ENCODE measurements at places on chromosomes 2 and 18.

GRCh38 chr2:118675531-118675930, 171.9 kb downstream of the EN1 start:
- DNase-seq, result no peak

DNA sequence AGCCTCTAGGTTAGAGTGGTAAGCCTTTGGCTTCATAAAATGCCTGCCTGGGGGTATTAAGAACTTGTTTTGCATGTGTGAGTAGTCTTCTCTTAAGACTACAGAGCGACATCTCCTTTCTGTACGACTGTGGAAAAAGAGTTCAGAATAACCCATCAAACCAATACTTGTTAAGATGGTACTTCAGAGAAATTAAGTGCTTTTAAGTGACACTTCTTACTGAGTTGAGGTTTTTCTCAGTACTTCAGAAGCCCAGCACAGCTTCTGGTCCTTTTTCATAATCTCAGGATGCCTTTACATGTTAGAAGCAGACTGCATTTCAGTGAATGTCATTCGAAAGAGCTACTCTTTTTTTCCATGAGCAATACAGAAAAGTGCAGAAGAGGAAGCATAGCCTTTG, 10.8 kb downstream of the XRCC5 start:
- no peak for DNase-seq

- no peak for DNase-seq
Measured at GRCh38 chr2:191724015-191724414, 46.1 kb downstream of the NABP1 start.

GRCh38 chr2:17061028-17061427, 395.4 kb upstream of the CYRIA start:
- DNase-seq, result no peak

DNA sequence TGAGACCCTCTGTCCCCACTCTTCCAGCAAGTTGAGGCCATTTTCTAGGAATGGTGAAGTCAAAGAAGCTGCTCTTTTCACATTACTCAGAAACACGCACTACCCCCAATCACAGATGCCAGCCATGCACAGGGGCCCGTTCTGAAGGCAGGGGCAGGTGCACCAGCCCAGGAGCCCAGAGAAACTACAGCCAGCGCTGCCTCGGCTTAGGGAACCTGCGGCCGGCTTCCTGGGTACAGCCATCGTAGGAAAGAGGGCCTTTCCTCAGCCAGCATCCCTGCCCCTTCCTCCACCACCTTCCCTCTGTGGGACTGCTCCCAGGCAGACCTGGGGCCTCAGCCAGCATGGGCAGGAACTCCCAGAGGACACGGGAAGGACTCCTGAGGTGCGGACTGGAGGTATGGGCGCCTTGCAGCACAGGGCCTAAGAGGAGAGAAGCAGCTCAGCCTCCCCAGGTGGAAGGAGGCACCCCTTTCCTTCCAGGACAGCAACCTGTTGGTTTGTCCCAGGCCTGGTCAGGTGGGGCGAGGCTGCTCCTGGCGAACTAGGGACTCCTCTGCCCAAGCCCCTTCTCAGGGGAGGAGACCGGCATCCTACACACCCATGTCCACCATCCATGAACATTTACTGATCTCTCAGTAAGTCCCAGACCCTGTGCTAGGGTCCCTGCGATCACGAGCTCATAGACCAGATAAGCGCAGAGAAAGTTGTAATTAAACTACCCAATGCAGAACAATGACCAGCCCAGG, 99.0 kb upstream of the ID2 start:
- DNase-seq, result no peak

GRCh38 chr2:85768713-85769112, 14.9 kb downstream of the ATOH8 start:
- no peak for DNase-seq

- no peak for DNase-seq
Measured at GRCh38 chr2:54771166-54771885, 47.9 kb downstream of the EML6 start.

DNA sequence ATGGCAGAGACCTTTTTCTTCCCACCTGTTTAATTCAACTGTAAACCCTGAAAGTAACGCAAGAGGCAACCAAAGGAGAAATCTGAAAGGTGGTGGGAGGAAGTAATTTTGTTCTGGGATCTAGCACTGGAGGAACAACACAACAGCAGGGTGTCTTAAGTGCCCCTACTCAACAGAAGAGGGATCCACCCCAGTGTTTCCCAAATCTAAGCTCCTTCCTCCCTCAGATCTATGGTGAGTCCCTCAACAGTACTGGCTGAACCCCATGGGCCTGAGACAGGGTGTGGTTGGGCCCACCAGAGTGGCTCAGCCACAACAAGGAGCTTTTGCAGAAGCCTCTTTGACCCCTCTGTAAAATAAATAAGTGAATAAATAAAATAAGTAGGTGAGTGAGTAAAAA, 790.3 kb downstream of the ERBB4 start:
- no peak for DNase-seq

- no peak for DNase-seq
Measured at GRCh38 chr18:48638896-48639771, 100.3 kb downstream of the CTIF start.

GRCh38 chr2:241695651-241696050, 6.2 kb upstream of the ING5 start:
- DNase-seq, result no peak

GRCh38 chr18:48818329-48819254, 132.2 kb downstream of the SMAD7 start:
- no peak for DNase-seq

- DNase-seq, result no peak
Measured at GRCh38 chr2:20524412-20525040, 77.7 kb downstream of the RHOB start.

GRCh38 chr2:142134911-142135310, 4.1 kb upstream of the LRP1B start:
- DNase-seq, result no peak

GRCh38 chr2:160478660-160479059, 14.9 kb downstream of the RBMS1 start:
- DNase-seq, result no peak

DNA sequence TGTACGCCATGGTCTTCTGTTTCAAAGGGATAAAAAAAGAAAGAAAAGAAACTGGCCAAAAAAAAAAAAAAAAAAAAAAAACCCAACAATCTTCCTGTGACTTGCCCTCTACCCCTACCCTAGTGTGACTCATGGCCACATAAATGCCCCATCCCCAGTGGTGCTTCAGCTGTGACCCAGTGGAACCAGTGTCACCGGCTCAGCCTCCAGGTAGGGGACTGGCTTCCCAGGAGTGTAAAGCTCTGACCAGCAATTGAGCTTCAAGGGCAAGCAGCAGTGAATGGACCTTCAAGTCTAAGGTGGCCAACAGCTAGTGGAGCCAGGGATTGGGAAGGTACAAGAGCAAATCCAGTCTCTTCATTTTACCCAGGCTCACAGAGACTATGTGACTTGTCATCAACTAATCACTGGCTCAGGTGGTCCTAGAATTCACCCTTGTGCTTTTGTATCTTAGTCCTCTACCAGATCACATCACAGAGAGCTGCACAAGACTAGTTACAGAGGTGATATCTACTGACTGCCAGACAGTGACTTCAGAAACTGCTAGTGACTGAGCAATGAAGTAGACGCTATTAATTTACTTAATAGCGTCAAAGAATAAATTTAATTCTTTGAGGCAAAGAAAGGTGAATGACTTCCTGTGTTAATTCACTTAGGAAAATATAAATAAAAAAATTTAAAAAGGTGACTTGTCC, 1.3 kb upstream of the TGFBRAP1 start:
- DNase-seq, result no peak

GRCh38 chr2:134181219-134181618, 72.7 kb upstream of the MGAT5 start:
- DNase-seq, result peak; percentile 75

- DNase-seq, result no peak
Measured at GRCh38 chr2:160836755-160837154, 323.5 kb upstream of the TANK start.

DNA sequence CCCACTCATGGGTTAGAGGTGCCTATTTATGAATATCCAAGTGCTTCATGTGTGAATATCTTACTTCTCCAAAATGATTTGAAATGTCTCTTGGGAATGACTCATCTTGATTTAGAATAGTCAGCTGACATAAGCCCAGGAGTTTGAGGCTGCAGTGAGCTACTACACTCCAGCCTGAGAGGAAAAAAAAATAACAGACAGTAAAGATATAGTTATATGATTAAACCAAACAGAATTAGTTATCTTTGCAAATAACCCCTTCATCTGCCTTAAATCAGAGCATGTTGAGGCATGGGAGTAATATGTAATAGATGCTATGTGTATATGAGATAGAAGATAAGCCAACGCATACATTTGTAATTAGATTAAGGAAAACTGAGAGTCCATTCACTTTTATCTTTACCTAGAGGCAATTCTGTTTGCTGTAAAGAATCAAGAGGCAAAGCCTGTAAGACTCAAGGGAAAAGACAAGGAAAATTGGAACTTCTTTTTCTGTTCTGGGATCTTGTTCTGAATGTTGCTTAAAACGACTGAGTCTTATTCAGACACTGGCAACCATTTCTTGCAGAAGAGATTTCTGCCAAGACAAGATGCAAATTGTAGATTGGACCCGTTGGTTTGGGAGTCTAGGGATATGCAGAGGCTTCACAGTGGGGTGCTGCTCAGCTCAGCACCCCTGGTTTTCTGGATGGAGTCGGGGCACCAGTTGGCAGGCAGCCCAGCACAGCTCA, 104.4 kb downstream of the LIPG start:
- no peak for DNase-seq

DNA sequence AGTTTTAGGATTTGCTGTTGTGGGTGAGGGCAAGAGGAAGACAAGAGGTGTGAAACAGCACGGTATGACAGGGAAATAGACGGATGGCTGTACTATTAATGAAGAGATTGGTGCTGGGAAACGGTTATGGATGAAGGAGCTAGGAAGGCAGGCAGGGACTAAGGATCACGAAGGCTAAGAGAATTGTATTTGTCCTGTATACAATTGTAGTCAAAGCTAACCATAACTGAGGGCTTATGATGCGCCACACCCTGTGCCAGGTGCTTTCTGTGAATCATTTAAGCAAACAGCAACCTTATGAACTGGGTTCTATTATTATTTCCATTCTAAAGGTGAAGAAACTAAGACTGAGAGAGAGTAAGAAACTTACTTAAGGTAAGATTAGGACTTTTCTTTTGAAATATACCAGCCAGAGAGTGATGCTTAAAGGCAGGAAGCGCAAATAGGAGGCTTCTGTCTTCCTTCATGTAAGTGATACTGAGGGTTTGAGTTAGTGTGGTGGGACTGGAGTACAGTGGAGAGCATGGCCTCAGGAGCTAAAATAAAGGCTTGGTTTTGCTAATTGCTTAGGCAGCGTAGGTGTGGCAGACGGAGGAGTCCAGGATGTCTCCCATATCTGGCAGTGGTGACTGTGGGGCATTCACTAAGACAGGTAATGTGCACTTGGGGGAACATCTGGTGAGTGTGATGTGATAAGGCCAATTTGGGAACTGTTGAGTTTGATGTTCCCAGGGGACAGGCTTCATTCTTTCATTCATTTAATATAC, 85.8 kb downstream of the PLEKHM3 start:
- no peak for DNase-seq

GRCh38 chr2:85181134-85181631, 48.0 kb downstream of the TCF7L1 start:
- DNase-seq, result no peak

DNA sequence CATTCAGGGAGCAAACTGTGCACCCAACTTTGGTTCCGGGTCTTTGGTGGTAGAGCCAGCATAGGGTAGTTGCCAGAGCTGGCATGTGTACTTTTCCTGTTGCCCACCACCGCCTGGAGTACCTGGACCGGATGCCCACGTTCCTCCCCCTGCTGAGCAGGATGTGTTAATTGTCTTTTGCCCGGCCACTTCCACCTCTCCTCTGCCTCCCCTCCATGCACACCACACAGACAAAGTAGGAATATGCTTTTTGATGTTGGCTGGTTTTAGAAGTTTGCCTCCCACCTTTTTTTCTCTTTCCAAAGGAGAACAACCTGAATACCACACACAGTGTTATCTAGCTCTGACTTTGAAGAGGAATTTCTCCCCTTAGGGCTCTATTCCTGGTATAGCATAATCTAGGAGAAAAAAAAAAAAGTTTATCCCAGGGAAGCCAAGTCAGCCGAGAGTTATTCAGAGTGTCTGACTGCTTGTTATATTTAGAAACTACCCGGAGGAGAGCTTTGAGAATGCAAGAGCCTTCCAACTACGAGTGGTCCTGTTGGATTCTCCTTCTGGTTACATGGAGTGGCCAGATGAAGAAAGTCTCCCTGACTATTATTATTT, 111.9 kb downstream of the SETBP1 start:
- DNase-seq, result no peak

- DNase-seq, result no peak
Measured at GRCh38 chr2:205323929-205324328, 358.4 kb upstream of the NRP2 start.

GRCh38 chr2:152548111-152548875, 169.0 kb downstream of the PRPF40A start:
- no peak for DNase-seq

DNA sequence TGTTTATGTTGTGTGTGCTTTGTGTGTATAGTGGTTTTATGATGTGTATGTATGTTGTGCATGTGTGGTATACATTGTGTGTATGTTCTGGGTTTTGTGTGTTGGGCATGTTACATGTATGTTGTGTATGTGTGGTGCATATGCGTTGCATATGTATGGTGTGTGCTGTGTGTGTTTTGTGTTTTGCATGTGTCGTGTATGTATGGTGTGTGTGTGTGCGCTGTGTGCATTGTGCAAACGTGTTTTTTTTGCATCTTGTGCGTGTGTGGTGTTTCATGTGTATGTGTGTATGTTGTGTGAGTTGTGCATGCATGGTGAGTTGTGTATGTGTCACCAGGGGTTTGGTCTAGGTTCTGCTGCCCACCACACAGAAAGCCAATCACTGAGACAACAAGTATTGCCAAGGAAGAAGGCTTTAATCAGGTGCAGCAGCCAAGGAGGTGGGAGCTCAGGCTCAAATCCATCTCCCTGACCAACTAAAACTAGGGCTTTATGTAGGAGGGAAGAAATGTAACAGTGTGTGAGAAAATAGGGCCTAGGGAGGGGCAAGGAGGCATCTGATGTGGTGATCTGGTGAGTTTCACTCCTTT, 115.7 kb downstream of the FAM168B start:
- DNase-seq, result no peak

DNA sequence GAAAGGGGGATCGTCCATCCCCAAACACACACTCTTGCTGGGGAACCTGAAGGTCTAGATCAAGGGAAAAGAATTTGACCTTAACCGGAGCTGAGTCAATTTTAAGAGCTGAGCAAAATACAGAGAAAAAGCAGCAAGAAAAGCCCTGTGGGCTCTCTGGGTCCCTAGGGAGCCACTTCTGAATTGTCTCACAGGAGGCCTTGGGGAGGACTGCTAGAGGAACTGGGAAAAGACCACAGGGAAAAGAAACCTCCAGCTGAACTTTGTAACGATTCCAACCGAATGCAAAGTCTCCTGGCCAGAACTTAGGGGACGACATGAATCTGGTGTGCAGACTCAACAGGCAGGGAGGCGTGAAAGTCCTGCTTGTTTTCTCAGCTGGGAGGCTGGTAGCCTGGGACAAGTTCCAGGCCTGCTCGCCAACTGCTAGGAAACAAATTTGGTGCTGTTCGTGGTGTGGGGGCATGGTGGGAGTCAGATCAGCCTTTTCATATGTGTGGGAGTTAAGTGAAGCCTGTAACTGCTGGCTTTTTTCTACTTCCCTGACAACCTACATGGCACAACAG, 644.6 kb upstream of the CNTNAP5 start:
- DNase-seq, result no peak

All from CD4-positive, alpha-beta T cell treated with Interleukin-6 at 100 ng/mL for 8 hours (primary cell).